T1000 (cell line): ENCODE measurements at places on chromosomes 7 and 10.

DNA sequence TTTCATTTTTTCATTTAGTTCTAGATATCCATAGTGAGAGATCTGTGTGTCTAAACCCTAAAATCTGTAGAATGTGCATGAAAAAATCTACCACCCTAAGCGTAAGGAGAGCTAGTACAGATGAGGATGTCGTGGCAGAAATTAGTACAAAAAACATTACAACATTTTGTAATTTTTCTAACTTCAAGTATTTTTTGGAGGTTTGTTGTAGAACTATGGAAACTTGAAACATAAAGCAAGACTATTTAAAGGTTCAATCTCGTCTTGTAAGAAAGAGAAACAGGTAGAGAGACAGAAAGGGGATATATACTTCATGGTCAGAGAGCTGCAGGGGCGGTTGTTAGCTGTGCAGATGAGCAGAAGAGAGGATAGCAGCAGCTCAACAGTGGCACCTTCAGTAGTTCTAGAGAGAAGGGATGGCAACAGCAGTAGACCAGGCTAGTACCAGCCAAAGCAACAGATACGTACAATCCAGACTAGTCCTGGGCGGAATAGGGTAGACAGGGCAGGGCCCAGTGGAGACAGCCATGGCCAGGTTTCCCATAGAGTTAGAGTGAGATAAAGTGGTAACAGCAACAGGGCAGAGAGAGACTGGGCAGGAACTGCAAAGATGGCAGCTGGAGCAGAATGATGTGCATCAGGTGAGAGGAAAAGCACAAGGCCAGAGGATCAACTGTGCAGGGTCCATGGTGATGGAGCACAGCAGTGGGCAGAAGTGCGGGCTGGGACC, 145.2 kb downstream of the FRMD4A start:
- DNase-seq, result peak; percentile 73

- no peak for DNase-seq
Observed at GRCh38 chr7:20226860-20227259, 9.7 kb upstream of the MACC1 start.

DNA sequence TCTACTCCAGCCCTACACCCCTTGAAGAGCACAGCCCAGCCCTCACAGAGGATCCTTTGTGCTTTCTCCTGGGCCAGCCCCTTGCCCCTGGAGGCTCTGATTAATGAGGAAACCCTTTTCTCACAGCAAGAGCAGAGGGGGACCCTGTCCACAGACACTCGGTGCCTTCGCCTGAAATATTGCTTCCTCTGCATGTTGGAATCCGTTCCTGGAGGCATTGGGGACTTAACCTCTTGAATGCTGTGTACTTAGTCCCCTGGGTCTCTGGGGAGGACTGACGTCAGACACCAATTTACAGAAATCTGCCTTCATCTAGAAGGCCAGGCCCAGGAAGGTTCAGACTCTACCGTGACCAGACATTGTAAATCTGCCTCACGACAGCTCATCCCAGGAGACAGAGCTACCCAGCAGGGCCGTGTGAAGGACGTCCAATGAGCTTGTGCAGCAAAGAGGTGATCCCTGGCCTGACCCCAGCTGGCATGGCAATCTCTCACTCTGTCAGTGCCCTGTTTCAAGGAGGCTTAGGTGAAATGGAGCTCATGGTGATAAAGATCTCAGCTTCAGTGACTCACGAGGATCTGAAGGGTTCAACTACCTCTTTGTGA, 8.1 kb upstream of the TMEM72 start:
- DNase-seq, result no peak

GRCh38 chr7:117873310-117874190, at the start of gene CTTNBP2:
Gene CTTNBP2 (minus strand): TSS chr7:117873441. CDS start chr7:117873415, 26 bp downstream.
- no peak for DNase-seq

DNA sequence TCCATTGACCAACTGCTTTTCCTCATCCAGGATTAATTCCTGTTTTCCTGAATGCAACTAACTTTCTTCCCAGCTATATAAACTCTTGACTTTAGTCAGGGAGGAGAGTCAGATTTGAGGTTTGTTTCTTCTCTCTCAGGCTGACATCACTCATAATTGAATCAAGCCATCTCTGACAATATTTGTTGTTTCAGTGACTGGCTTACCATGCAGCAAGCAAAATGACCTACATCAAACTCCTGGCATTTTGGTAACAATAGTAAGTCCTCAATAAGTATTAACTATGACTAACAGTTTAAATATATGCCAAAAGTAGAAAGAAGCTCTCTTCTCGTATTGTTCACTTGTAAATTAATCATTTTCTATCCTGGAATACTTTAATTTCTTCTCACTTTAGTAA, 625.7 kb upstream of the KCND2 start:
- DNase-seq, result no peak

GRCh38 chr7:47198159-47198558, 383.8 kb downstream of the TNS3 start:
- DNase-seq, result no peak

- DNase-seq, result no peak
Observed at GRCh38 chr7:37952240-37952639, 31.8 kb downstream of the EPDR1 start.

DNA sequence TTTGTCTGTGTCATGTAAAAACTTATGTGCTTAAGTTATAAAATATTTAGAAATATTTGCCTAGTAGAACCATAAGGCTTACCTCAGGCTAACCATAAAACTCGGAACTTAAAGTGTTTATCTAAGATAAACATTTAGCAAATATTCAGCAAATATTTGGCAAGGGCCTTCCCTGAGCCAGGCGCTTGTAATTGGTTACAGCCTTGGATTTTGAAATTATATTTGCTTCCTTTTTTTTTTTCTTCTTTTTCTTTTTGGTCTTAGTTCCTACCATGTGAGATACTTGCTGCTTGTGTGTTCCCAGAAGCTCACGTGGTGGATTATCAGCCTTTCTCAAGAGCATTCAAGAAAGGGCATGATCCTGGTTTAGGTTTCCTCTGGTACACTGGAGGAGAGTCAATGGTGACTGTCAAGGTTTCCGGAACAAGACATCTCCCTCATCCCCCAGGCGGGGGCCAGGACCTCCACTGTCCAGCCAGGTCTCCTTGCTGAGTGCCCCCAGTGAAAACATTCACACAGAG, 5.2 kb upstream of the BRI3 start:
- DNase-seq, result no peak

DNA sequence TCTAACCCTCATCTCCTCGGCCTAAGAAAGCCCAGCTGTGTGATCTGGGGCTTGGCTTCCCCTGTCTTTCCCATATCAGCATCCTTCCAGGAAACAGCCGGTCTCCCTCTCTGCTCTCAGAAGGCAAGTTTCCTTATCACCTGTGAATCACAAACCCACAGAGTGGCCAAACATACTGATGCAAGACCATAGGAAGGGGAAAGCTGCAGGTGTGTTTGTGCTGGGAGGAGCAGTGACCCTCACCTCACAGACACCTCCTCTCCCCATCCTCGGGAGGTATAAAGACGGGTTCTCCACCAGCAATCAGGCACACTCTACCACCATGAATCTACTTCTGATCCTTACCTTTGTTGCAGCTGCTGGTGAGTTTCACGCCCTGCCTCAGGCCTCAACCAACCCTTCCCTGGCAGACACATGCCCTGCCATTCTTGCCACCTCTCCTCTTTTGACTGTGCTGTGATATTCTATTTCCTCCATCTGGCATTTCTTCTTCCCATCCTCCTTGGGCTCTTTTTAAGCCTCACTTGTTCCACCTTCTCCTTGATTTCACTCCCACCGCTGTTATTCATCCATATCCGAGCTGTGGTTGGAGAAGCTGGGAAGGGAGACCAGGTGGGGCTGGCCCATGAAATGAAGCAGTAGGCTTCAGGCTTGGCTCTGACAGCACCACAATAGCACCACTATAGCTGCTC, at the start of gene PRSS2:
TSS of gene PRSS2 (plus strand) at position 310 of the 692 bp plus-strand sequence. CDS start at position 323, 13 bp downstream.
- DNase-seq, result no peak

DNA sequence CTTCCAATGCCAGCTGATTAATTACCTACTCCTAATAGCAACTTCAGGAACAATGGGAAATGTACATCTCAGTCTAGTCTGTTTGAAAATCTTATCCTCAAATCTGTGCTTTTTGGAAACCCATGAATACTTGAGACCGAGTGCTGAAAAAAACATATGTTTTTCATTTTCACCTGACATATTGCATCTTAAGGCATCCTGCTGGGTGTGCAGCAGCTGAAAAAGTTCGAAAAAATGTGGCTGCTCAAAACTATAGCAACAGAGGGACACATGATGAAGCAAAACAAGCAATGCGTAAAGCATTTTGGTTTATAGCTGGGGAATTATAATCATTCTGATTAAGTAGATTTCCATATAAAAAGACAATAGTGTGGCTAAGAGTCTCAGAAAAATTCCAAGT, 218.0 kb downstream of the CREB5 start:
- no peak for DNase-seq
